Calu3 (cell line): ENCODE measurements at places on chromosomes 5 and 9. TPM values are rescaled to one million over a fixed set of nuclear protein-coding genes. Genes with fewer than 3 reads are reported as not detected.

Gene CKMT2
- total RNA-seq: 0.24 TPM in 1 of 2 replicates, not detected in the other

Gene TAF11L10
- not detected in 2 replicates for total RNA-seq

GRCh38 chr5:73182307-73182706, 9.3 kb downstream of the TMEM174 start:
- no peak for DNase-seq
- peaks cover 14% of the 10 kb centered on the region for H3K4me1 ChIP-seq
- H3K27ac ChIP-seq: no peak overlapping the region

GRCh38 chr5:2282034-2282690, 399.4 kb upstream of the IRX4 start:
- no peaks in the 10 kb centered on the region for H3K36me3 ChIP-seq
- no peaks in the 10 kb centered on the region for H3K4me1 ChIP-seq
- H3K27me3 ChIP-seq: no peaks in the 10 kb centered on the region

DNA sequence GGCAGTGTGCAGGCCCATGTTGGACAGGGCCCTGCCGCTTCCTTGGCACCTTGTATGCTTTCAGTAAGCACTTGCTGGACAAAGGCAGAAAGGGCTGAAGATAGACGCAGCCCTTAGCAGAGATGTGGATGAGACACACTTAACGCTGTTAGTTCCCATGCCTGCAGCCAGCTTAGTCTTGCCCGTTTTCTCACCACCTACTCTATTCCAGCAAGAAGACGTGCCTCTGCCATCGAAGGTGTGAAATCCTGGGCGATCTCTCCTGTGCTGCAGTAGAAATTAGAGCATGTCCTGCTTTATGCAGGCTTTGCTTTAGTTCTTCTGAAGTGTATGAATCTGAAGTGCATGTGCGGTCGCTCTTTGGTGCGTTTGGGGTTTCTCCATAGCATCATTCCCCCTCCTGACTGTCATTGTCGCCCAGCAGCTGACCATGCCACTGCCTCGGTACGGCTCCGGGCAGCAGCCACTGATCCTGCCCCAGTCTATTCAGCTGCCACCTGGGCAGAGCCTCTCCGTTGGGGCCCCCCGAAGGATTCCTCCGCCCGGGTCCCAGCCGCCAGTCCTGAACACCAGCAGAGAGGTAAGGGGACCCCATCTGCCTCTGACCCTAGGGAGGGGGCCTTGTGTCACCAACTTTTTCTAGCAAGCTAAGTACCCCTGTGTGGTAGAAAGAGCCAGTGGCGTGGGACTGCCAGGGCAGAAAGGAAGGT, 11.6 kb upstream of the POMT1 start:
- no peak overlapping the region for H3K4me3 ChIP-seq
- H3K27me3 ChIP-seq: no peaks in the 10 kb centered on the region
- DNase-seq: no peak
- H3K4me1 ChIP-seq: no peaks in the 10 kb centered on the region
- H3K36me3 ChIP-seq: peaks cover 57% of the 10 kb centered on the region

GRCh38 chr5:78341440-78341839, 19.0 kb upstream of the SCAMP1 start:
- H3K27me3 ChIP-seq: no peaks in the 10 kb centered on the region
- H3K4me3 ChIP-seq: no peak overlapping the region
- no peaks in the 10 kb centered on the region for H3K36me3 ChIP-seq
